Astrocyte of the cerebellum (primary cell): ENCODE measurements at places on chromosomes 6 and 20.

DNA sequence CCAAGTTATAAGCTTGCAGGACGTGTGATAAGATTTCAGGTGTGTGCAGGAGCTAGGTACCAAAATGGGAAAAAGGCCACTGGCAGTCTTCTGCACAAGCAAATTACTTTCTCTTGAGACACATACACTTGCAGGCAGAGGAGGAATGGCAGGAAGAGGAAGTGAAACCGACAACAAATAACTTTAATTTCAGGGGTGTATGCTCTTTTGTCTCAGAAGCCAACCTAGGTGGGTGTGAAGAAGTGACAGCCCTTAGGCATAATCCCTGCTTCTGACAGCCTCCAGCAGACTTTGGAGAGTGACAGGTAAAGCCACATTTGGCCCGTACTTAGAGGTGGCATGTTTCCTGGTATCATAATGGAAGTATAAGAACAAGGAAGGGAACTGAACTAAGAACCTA, 118.8 kb upstream of the TRAF3IP2 start:
- no peak for DNase-seq

- DNase-seq: no peak
Measured at GRCh38 chr6:113600551-113601339, 256.4 kb upstream of the MARCKS start.

DNA sequence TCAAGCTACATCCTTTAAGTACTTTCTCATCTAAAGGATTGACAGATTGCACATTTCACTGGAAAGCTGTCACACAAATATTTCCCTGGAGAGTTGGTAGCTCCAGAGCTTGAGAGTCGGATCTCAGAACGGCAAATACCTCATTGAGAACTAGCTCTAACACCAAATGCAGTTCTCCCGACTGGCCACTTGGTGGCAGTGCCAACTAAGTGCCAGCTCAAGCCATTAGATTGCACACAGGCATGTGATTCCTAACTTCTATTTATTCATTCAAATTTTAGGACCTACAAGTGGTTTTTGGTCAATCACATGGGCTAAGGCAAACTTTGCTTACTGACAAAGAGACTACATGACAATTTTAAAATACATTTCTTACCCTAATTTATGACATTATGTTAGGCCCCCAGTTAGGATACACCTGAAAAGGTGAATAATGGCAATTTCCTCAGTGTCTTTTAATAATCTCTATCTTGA, 7.9 kb upstream of the MCHR2 start:
- DNase-seq: peak; percentile 27

GRCh38 chr6:169328112-169328801, 74.6 kb upstream of the THBS2 start:
- peak; percentile 8 for DNase-seq

DNA sequence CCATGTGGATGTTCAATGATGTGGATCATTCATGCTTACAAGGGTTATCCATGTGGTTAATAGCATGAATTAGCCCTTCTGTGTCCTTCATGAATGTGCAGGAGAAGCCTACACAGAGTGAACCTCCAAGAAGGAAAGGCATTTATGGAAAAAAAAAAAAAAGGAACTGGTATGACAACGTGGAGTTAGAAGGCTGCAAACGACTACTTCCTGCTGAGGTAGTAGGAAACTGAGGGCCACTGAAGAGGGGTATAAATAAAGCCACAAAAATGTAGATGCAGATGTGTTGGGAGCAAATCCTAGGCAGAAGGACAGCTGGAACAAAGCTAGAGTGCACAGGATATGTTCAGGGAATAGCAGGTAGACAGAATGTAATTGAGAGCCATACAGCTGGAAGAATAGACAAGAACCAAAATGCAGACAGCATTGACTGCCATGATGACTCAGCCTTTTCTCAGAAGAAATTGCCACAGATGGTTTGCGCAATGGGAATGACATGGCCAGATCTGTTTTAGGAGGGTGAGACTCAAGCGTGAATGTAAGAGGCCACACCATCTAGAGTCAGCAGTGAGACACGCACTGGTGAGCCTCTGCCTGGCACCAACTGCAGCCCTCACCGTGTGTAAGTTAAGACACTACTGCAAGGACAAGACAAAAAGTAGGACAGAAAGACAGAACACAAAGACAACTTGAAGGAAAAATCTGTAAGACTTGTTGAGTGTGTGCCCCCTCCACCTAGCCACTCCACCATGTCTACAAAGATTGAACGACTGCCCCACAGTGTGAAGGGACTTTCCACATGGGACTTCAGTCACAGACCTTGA, 79.8 kb downstream of the KIF13A start:
- DNase-seq: peak; percentile 87

- no peak for DNase-seq
Measured at GRCh38 chr20:58863044-58863790, 10.7 kb downstream of the GNAS start.

- DNase-seq: no peak
Measured at GRCh38 chr20:1010659-1011058, 8.5 kb upstream of the RSPO4 start.

GRCh38 chr6:11358904-11359830, 126.7 kb upstream of the NEDD9 start:
- no peak for DNase-seq

GRCh38 chr6:92756912-92757311, 662.4 kb downstream of the EPHA7 start:
- no peak for DNase-seq

- DNase-seq: no peak
Measured at GRCh38 chr6:29561606-29562181, 2.2 kb upstream of the UBD start.

- no peak for DNase-seq
Measured at GRCh38 chr6:147776631-147777213, 268.2 kb downstream of the SAMD5 start.

DNA sequence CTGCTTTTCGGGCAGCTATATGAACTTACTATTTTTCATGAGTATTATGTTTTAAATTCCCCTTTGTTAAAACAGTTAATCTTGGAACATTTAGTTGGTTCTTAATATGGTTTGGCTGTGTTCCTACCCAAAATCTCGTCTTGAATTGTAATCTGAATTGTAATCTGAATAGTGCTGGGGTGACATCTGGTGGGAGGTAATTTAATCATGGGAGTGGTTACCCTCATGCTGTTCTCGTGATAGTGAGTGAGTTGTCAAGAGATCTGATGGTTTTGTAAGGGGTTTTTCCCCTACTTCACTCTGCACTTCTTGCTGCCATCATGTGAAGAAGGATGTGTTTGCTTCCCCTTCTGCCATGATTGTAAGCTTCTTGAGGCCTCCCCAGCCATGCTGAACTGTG, 305.4 kb upstream of the MAP3K7 start:
- no peak for DNase-seq

GRCh38 chr6:145015739-145016558, 719.4 kb downstream of the EPM2A start:
- DNase-seq: peak; percentile 74
